NCI-H187 treated with DMSO at 0.1 percent for 48 hours (cell line): ENCODE measurements at places on chromosomes 1 and 21.

- DNase-seq: no peak
Measured at GRCh38 chr1:234897390-234897749, 231.3 kb downstream of the TOMM20 start.

DNA sequence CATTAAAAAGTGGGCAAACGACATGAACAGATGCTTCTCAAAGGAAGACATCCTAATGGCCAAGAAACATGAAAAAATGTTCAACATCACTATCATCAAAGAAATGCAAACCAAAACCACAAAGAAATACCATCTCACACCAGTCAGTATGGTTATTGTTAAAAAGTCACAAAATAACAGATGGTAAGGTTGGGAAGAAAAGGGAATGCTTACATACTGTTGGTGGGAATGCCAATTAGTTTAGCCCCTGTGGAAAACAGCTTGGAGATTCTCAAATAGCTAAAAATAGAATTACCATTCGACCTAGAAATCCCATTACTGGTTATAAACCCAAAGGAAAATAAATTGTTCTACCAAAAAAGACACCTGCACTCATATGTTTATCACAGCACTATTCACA is 369.4 kb downstream of the KCNH1 start:
- no peak for DNase-seq

- no peak for DNase-seq
Measured at GRCh38 chr21:17613242-17613676, 558 bp upstream of the BTG3 start.

- DNase-seq: no peak
Measured at GRCh38 chr21:35226328-35226727, 177.2 kb upstream of the RUNX1 start.

- DNase-seq: no peak
Measured at GRCh38 chr21:24705201-24705600, 902.1 kb downstream of the MRPL39 start.

- no peak for DNase-seq
Measured at GRCh38 chr21:45034556-45035476, 39.6 kb upstream of the ADARB1 start.

DNA sequence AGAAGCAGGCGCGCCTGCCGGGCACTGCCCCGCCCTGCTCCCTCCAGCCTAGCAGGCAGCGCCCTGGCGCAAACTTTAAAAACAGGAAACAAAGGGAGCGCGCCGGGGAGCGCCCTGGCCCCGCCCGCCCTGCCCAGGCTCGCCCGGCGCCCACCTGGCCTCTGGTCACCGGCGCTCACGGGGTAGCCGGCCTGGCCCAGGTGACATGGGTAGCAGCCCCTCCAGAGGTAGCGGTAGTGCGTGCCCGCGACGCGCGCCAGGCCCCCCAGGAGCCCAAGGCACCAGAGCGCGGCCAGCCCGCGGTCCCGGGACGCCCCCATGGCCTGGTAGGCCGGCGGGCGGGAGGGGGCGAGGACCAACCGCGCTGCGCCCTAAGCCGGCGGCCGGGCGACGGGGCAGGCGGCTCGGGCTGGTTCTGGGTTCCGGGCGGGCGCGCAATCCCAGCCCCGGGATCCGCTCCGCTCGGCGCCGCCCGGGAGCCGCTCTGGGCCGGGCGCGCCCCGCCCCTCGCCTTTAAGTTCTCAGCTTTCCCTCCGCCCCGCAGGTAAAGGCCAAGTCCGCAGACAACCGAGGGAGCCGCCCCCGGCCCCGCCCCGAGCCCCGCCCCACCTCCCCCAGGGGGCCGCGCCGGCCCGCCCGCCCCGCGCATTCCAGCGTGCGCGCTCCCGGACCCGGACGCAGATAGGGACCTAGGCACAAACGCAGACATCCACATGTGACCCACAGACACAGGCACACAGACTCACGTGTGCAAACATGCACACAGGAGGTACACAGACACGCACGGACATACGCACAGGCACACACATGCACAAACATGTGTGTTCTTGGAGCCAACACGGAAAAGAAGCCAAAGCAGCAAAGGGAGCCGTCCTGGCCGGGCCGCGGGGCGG is 76.7 kb downstream of the ARHGEF16 start:
- DNase-seq: no peak

DNA sequence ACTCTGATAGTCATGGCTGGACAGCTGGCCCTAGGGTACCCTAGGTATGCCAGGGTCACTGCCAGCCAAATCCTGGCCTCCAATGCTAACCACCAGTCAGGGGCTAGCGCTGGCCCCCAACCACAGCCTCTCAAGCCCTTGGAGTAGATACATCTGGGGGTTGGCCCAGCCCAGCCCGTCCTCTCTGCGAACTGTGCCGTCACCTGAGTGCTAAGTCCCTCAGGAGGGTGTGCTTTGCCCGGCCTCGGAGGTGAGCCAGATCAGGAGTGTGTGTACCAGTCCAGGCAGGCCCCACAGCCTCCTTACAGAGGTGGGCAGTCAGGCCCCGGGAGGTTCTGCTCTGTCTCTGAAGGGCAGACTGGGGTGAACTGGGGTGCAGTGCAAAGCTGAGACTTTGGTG is 34.0 kb upstream of the DISP3 start:
- DNase-seq: no peak

DNA sequence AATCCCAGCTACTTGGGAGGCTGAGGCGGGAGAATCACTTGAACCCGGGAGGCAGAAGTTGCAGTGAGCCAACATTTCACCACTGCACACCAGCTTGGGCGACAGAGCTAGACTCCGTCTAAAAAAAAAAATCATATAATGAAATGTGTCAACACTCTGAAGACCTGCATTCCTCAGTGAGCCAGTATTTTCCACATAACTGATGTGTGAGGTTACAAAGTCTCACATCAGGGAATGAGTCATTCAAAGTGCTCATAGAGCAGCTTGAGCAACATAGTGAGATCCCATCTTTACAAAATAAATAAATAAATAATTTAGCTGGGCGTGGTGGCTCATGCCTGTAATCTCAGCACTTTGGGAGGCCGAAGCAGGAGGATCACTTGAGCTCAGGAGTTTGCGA is 65.5 kb downstream of the CASZ1 start:
- DNase-seq: no peak

GRCh38 chr1:160855181-160855981 is 7.3 kb downstream of the CD244 start:
- no peak for DNase-seq

DNA sequence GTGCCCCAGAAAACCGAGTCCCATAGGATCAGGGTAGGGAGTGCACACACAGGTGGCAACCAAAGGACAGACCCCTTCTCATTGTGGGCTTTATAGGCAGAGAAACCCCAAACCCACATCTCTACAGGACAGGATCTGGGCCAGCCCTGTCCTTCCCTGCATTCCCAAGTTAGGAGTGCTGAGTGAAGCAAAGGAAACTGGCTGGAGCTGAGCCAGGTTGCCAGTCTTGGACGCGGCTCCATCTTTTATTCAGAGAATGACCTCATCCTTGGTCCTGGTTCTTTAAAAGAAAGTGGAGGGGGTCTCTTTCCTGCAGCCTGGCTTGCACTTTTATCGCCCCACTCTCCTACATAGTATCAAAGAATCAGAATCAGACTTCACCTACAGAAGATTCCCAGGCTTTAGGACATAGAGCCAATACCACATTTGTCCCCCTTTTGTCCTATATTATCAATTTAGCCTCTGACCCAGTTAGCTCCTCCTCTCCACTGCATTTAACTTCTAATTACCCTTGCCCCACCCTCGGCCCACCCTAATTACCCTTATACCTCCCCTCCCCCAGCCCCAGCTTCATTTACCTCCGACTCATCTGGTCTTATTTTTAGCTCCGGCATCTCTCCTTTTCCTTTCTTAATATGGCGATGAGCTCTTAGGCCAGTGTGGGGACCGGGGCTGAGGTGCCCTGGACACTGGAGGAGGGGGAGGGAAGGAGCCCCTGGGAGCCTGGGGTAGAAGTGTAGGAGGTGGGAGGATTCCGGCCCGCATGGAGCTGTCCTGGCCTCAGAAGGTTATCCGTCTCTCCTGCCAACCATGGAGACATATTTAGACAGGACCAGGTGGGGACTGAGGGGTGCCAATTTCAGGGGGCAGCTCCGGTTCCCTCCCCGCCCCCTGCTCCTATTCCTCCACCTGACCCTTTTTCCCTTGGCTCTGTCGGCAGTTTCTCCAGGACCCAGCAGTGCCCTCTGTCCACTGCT is at the start of gene CASQ1:
CASQ1 (plus strand) TSS at position 927 of the 977 bp plus-strand sequence. CDS start 177 bp downstream, outside the sequence.
- no peak for DNase-seq

DNA sequence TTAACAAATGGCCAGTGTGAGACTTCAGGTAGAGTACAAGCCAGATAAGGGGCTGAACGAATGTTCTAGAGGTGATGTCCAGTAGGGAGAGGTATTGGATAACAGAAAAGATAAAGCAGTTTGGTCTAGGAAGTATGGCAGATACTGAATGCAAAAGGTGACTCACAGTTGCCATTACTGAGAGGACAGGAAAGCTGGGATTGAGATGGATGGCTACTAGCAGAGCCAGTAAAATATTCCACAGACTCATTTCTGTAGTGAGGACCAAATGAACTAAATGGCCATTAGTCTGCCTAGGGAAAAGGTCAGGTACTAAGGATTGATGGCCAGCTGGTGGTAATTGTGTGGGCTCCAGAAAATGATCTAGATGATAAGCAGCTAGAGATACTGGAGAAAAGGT is 11.5 kb downstream of the MACO1 start:
- no peak for DNase-seq

DNA sequence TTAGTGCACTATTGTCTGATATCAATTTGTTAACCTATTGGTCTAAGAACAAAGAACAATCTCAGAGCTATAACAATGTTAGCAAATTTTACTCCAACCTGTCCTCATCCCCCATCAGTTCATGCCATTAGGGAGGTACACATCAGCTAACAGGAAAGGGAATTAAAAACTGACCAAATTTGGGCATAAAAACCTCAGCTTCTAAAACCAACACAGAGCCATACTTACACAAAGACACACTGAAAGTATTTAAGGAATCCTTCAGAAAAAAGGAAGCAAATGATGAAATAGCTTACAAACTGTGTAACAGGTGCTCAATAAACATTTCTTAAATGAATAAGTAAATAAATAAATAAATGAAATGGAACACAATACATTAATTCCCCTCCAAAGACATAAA is 89.2 kb downstream of the TTLL7 start:
- DNase-seq: no peak

DNA sequence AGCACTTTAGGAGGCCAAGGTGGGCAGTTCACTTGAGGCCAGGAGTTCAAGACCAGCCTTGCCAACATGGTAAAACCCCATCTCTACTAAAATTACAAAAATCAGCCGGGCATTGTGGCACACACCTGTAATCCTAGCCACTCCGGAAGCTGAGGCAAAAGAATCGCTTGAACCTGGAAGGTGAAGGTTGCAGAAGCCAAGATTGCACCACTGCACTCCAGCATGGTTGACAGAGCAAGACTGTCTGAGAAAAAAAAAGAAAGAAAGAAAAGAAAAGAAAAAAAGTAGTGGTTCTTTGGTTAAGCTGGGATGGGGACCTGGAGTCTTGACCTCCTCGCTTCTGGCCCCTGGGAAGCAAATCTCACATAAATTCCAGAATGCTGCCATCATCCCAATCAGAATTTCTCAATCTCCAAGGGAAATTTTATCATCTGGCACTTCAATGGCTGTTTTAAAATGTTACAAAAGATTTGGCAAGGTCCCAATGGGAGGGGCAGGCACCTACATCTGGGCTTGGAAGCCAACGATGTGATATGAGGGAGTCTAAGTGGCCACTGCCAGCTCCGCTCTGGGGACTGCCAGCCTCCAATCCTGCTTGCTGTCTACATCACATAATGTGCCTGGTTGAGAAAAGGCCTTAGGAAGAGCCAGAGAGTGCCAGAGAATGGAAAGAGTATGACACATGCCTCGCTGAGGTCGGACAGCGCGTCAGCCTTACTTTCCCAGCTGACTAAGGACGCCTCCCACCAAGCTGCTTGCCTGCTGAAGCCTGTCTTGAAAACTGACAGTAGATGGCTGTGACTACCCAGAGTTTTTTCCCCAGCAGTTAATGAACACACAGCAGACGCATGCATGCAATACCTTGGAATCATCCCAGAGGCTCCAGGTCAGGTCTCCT is 42.1 kb upstream of the SRP9 start:
- DNase-seq: no peak

- no peak for DNase-seq
Measured at GRCh38 chr1:22295856-22296255, 153.0 kb upstream of the WNT4 start.

GRCh38 chr21:43895196-43895595 is 30.2 kb downstream of the AGPAT3 start:
- no peak for DNase-seq

- DNase-seq: no peak
Measured at GRCh38 chr1:56034847-56035481, 544.4 kb downstream of the PLPP3 start.

DNA sequence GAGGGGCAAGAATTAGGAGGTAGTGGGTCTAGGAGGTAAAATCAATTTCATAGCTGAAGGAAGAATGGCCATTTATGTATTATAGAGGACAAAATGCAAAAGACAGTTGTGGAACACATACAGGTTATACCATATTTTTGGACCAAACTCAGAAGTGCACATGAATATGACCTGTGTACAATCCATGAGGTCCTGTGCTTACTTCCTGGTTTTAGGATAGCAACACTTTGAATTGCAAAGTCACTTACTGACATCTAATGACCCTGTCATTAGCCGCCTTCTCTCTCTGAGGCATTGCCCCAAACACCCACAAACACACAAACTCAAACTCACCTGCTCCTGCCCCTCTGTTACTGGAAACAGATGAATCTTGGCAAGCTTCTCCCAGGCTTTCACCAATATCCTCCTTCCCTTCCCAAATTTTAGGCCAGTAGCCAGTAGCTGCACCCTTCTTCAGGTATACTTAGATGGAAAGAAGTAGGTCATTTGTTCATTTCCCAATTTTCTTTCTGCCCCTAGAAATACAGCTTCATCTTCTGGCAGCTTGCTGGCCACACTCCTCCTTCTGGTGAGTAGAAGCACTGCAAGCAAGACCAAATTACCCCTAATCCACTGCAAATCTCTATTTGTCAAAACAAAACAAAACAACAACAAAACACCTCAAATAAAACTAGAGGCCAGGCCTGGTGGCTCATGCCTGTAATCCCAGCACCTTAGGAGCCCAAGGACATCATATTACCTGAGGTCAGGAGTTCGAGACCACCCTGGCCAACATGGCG is 13.7 kb upstream of the RPL5 start:
- no peak for DNase-seq

DNA sequence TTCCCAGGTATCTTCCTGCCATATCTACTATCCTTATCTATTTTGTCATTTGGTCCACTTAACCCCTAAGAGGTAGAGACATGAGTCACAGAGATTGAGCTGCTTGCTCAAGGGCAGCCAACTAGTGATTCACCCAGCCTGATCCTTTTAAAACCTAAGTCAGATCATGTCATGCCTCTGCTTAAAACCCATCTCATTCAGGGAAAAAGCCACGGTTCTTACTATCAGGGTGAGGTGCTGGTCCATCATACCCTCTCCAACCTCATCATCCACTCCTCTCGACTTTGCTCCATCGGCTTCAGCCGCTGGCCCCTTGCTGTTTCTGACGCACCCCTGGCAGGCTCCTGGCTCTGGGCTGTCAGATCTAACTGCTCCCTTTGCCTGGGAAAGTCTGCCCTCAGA is 14.4 kb upstream of the PPP1R15B start:
- no peak for DNase-seq

- DNase-seq: no peak
Measured at GRCh38 chr1:92910081-92910480, 51.2 kb downstream of the DIPK1A start.

GRCh38 chr1:213250041-213250440 is 199.0 kb downstream of the RPS6KC1 start:
- DNase-seq: no peak
